Aorta (tissue), 5 donors: ENCODE measurements at places on chromosomes 2 and 18. TPM values are rescaled to one million over a fixed set of nuclear protein-coding genes. Genes with fewer than 3 reads are reported as not detected.

The LRRC30 gene
- not detected for total RNA-seq

The SPATA3 gene
- not detected for total RNA-seq

The GAL3ST2 gene
- total RNA-seq = not detected

The DLX2 gene
- total RNA-seq = not detected

The SLC30A3 gene
- total RNA-seq = 0.78 TPM

The RNF152 gene
- 25.5 TPM for total RNA-seq

The KIF3C gene
- 20.7 TPM for total RNA-seq

The SPP2 gene
- total RNA-seq = not detected

The CCDC68 gene
- 4.4 TPM for total RNA-seq

DNA sequence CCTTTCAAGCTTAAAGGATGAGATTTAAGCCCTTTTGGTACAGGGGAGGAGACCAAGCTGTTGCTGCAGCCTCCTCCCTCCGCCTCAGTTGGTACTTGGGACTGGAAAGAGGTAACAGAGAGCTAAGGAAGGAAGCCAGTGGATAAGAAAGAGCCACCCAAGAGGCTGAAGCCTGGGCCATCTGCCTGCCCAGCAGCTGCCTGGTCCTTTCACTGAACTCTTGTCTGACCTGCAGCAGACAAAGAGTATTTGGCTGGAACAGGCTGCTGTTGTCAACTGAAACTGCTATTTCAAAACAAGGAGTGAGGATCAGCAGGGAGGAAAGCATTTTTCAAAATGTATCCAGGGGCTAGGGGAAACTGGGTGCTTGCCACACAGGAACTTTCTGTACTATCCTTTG is 30.3 kb downstream of the TNS1 start:
- peak; percentile 26 for DNase-seq

- DNase-seq = no peak
These were observed 98.6 kb upstream of the EPB41L5 start for GRCh38 chr2:119914266-119914665.

DNA sequence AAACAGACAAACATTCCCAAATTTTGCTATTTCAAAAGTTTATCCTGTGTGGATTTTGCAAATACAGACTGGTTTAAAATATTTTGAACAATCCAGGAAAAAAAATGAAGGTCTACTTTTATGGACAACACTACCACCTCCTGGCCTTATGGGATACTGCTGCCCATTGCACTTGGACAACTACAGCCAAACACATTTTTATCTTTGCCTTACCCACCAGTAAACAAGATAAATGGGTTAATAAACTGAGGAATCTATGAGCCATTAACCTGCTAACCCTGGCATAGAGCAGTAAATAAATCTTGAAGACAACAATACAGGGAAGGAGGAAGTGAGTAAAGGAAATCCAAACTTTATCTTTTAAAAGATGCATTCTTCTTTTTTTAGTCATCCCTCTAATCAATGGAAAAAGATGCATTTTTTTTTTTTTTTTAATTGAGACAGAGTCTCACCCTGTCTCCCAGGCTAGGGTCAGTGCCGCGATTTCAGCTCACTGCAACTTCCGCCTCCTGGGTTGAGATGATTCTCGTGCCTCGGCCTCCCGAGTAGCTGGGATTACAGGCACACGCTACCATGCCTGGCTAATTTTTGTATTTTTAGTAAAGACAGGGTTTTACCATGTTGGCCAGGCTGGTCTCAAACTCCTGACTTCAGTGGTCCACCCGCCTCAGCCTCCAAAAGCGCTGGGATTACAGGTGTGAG is 2.1 kb upstream of the SPIRE1 start:
- DNase-seq = peak; percentile 52

DNA sequence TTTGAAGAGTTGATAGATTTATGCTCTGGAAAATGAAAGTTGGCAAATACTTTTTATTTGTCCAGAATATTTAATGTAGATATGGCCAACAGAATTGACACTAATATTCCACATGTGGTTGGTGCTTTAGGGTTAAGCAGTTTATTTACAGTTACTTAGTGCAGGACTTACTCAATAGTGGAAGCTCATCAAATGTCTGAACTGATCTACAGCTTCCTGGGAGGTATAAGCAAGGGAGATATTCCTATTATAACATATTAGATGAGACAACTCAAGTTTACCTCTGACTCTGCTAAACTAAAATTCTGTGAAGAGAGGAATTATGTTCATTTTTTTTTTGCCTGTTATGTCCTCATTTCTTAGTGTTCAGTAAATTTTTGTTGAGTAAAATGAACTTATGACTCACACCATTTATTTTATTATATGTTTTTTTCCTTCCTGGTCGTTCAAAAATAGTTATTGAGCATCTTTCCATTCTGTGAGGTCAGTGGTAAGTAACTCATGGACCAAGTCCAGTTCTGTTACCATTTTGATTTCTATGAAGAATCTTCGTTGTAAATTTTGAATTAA is 13.6 kb downstream of the ABI2 start:
- no peak for DNase-seq

DNA sequence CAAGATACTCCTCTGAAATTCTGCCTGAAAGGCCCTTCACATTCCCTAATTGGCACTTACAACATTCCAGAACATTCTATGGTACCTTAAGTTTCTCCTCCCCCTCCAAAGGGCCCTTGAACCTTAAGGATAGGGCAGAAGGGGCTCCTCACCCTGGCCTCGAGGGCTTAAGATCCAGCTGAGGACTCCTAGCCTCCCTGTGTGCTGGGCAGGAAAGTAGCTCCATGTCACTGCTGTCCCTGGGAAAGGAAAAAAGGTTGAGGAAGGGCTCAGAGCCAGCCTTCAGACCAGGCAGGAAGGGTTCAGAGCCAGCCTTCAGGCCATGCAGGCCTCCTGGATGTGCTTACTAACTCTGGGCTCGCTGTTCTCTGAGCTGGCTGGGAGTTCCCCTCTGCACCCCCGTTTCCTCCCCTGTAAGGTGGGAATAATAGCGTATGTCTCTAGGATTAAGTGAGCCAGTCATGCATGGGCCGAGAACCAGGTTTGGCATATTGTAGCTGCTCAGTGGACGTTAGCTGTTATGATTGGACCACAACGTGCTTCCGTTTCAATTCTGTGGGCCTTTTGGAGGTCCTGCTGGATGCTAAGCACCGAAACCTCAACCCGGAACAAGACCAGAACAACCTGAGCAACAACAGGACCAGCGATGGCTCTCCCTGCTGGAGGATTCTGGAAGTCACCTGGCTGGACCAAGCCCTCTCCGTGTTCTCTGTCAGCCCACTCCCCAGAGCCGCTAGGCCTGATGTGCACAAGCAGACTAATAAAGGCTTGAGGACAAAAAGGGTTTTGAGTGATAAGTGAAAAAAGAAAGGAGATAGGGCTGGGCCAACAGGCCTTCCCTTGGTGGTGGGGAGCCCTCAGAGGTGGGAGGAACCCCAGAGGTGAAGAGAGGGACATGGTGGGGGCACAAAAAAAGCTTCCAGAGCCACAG is 1.0 kb upstream of the B3GNT7 start:
- DNase-seq = no peak

- no peak for DNase-seq
These were observed 49.0 kb downstream of the CYTIP start for GRCh38 chr2:157394928-157395327.

GRCh38 chr18:78232196-78232595 is 747.4 kb upstream of the SALL3 start:
- no peak for DNase-seq

DNA sequence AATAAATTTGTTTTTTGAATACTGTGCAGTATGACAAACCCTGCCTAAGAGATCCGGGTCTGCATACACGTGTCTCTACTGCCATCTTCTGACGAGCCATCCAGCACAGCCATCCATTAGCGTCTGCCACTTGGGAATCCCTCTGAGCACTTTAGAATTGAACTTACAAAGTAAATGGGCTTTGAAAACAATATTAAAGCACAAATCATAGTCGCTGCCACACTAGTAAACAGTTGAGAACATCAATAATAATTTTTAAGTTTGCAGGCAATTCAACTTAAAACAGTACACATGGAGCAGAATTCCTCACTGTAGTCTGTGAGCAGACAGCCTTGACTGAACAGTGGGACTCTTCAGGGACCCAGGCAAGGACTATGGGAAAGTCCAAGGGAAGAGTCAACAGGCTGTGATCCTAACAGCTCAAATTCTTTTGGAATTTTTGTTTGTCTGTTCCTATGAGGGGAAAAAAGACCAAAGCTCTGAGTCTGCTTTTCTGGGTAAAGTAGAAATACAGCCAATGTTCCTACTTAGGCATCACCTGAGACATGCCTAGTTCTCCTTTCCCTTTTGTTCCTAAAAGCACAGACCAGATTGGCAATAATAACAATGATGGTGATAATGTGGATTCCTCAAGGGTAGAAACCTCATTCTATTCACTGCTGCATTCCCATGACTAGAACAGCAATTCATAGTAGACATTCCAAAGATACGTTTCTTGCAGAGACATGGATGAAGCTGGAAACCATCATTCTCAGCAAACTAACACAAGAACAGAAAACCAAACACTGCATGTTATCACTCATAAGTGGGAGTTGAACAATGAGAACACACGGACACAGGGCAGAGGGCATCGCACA is 92.9 kb downstream of the MREG start:
- DNase-seq = no peak

DNA sequence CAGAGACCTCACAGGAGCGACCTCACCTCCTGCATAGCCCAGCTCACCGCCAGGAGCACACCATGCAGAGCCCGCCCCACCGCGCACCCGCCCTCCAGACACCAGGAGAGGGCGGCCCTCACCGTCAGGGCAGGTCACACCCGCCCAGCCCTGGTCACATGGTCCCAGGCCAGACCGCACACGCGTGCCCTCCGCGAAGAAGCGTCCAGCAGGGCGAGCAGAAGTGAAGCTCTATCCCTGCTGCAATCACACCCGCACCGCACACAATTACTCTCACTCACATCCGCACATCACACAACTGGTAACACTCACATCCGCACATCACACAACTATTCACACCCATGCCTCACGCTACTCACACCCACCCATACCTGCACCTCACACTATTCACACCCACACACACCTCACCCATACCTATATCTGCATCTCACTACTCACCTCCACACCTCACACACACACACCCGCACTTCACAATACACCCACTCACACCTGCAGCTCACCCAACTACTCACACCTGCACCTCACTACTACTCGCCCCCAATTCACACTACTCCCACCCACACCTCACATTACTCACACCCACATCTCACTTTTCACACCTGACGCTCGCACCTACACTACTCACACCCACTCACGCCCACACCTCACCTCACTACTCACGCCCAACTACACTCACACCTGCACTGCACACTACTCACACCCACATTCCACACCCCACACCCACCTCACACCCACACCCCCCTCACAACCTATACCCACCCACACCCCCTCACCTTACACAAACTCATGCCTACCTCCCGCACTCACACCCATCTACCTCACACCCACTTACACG is 242.0 kb downstream of the HDAC4 start:
- DNase-seq = peak; percentile 40

GRCh38 chr2:190763901-190764514 is 115.1 kb downstream of the NAB1 start:
- DNase-seq = no peak

GRCh38 chr2:149458502-149458901 is 128.1 kb downstream of the LYPD6 start:
- DNase-seq = no peak

DNA sequence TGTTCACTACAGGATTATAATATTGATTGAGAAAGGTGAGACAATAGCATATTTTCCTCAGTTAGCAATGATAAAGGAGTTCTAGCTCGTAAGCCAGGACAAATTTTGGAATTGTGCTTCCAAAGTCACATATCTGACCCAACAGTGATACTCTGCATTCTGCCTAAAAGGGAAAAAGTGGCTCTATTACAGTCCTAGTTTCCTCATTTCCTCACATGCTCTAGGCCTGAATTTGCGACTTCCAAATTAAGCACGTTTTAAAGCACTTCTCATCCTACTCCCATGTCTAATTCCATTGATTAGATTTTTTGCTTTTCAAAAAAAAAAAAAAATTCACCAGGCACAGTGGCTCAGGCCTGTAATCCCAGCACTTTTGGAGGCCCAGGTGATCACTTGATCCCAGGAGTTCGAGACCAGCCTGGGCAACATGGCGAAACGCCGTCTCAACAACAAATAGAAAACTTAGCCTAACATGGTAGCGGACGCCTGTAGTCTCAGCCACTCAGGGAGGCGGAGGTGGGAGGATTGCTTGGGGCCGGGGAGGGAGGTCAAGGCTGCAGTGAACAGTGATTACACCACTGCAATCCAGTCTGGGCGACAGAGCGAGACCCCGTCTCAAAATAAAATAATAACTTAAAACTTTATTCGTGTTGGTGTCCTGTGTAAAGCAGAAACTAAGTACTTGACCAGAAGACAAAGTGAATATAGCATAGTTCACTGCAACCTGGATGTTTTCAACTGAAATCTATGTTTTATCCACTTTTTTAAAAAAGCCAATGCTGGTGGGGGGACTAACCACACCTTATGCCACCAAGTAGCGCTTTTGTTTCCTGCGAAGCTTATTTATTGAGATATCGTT is 1.5 kb downstream of the ESCO1 start:
- no peak for DNase-seq

DNA sequence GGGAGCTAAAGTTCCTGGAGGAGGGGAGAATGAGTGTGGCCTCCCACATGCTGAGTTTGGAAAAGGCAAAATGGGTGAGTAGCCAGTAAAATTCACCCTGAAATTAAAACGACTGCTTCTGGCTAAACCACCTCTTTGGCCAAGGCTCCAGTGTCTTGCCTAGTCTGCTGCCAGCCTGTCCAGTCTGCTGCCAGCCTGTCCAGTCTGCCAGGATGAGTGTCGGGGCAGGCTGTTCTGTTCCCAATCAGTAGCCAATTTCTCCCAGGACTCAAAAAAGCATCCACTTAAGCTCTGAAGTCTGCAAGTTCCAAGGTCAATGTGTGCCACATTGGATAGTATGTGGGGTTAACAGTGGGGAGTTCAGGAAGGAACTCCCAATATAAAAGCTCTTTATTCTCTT is 134.6 kb upstream of the KLHL29 start:
- no peak for DNase-seq

- DNase-seq = no peak
These were observed 310.8 kb downstream of the PLCL1 start for GRCh38 chr2:198115201-198115600.

- no peak for DNase-seq
These were observed 87.8 kb downstream of the CCDC141 start for GRCh38 chr2:178962152-178962551.

GRCh38 chr2:33588232-33588631 is 10.9 kb downstream of the FAM98A start:
- no peak for DNase-seq

GRCh38 chr2:35365859-35366258 is 989.7 kb upstream of the CRIM1 start:
- DNase-seq = no peak

GRCh38 chr2:65481961-65482360 is 49.6 kb upstream of the SPRED2 start:
- no peak for DNase-seq

- DNase-seq = no peak
These were observed 359.5 kb upstream of the RGPD4 start for GRCh38 chr2:107466984-107467773.

DNA sequence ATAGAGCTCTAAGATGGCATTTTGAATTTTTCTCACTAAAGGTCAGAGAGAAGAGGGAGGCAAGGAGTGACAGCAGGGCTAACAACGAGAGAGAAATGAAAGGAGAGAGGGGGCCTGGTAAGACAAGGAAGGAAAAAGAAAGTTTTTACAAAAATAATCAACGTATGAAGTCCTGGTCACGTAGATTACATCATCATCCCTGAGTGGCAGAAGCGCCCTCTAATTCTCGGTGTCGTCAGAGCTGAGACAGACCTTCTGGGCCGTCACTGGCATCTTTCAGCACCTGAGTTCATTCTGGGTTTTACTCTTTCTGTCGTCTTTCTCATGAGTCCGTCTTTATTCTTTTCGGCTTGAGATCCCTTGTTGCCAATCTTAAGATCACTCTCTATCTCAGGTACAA is 329.8 kb downstream of the ALK start:
- DNase-seq = no peak
